Stimulated activated CD4-positive, alpha-beta T cell treated with anti-CD3 and anti-CD28 coated beads, Interleukin-4, amount 100 ng/mL, for 1 hour (primary cell): ENCODE measurements at places on chromosomes 5 and 9.

GRCh38 chr5:10981932-10982331 lies 220.9 kb upstream of the DAP start:
- DNase-seq, result no peak

GRCh38 chr5:129405222-129405621 lies 54.9 kb upstream of the ADAMTS19 start:
- no peak for DNase-seq

- no peak for DNase-seq
These were observed 72.9 kb downstream of the RFK start for GRCh38 chr9:76321195-76321828.

GRCh38 chr9:83191154-83191553 lies 128.2 kb upstream of the RASEF start:
- no peak for DNase-seq

GRCh38 chr9:93590609-93591234 lies 14.3 kb downstream of the PHF2 start:
- DNase-seq, result no peak

- DNase-seq, result no peak
These were observed 22.8 kb downstream of the SMIM3 start for GRCh38 chr5:150801117-150801927.
